ENCODE measurements at places on chromosomes 7 and 10.

DNA sequence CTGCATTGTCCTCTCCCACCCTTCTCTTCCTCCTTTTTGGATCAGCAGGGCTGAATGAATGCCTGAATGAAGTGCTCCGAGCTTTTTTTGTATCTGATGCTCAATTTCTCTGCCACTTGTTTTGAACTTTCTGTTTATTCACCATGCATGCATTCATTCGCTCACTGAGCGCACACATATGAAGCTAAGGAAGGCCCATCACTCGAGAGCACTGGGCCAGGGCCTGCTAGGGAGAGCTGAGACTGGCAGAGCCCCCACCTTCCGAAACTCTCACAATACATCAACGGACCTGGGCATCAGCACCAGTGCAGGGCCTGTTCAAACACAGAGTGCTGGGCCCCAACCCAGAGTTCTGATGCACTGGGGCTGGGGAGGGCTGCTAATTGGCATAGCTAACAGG lies 45.7 kb downstream of the RPS24 start:
- DNase-seq = peak; percentile 14

- no peak for DNase-seq
Measured at GRCh38 chr10:2469802-2470201, 597.5 kb upstream of the PFKP start.

GRCh38 chr10:21399392-21400035 lies 126.0 kb downstream of the SKIDA1 start:
- no peak for DNase-seq

DNA sequence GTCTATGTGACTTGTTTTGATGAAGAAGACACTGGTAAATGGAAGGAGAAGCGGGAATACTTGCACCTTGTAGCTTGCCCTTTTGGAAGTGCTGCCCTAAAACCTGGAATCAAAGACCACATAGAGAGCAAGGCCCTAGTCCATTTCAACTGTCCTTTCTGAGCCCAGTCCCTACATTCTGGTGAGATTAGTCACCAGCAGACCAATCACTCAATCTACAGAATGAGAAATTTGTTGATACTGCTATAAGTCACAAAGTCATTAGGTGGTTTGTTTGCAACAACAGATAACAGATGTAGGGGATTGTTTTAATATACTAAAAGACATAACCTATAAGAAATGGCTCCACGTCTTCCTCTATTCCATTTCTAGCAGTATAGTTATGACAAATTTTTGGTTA lies 33.6 kb downstream of the WASL start:
- DNase-seq = no peak

DNA sequence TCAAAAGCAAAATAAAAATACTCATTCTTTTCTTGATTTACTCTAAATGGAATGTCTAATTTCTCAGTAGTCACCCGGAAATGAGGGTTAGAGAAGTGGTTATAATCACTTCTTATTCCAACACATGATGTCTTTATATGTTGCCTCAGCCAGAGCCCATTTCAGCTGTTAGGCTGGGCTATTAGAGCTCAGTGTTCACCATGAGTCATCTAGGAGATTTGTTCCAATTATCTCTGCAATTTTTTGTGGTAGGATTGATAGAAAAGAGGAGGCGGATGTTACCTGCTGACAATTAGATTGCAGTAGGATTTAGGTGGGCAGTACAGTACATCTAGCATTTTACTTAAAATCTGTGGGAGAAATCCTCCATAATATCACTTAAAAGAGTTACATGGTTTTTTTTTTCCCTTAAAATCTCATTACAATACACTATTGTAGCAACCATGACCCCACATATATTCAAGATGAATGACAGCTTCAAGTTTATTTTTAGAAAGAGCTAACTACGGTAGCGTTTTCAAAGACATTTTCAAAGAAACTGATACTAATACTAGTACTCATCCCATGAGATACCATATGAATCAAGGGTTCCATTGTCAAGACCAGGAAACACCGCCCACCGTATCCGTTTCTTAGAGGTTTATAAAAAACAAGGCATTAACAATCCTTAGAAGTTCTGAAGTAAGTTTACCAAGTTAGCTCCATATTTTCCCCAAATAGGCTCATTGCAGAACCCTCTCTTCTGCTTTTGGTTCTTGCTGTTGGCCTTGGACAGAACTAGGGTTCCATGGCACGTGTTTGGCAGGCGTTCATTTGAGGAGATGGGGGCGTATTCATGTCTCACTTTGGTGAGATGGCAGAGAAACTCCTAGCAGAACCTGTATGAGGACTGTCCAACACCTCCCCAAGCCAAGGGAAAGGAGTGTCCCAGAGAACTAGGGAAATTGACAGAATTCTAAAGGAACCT lies 10.4 kb downstream of the CPA2 start:
- DNase-seq = no peak

GRCh38 chr10:117130346-117130745 lies 7.7 kb downstream of the VAX1 start:
- DNase-seq = no peak

- DNase-seq = no peak
Measured at GRCh38 chr10:8296090-8296733, 241.7 kb downstream of the GATA3 start.

All from coronary artery (tissue), 2 donors.